CD8-positive, alpha-beta T cell (primary cell): ENCODE measurements at places on chromosomes 2 and 18.

DNA sequence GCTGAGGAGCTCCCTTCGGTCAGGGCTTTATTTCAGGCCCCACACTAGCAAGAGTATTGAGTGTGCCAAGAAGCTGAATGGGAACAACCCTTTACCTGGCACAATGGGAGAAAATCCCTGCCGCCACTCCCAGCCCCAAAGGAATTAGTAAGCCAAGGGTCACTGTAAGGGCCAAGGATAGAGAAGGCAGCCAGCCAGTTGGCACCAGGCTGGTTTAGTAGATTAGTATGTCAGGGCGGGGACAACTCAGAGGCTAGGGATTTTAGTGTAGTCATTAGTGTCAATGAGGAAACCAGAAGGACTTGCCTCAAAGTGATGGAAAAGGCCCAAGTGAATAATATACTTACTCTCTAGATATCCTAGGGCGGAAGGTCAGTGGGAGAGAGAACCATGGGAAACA lies 34.9 kb upstream of the CYP26B1 start:
- DNase-seq, result no peak

- no peak for DNase-seq
Measured at GRCh38 chr18:21049306-21049705, 62.3 kb downstream of the ROCK1 start.

DNA sequence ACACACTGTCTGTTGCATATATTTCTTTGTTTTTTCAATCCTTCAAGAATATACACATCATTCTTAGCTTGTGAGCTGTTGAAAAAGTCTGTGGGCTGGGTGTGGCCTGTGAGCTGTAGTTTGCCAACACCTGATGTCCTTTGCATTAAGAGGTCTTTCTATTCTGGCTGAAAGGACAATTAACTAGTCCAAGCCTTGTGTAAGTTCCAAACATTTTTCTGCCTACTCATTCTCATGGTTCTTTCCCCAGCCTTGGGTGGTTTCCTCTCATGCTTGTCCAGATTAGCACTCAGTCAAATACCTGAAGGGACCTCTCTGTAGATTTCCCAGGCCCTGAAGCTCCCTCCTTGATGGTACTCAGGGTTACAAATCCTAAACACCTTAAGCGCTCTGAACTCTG lies 57.8 kb upstream of the NABP1 start:
- no peak for DNase-seq

GRCh38 chr2:241891315-241891987 lies 21.9 kb downstream of the RTP5 start:
- no peak for DNase-seq

- DNase-seq, result no peak
Measured at GRCh38 chr18:30440351-30440750, 602.2 kb downstream of the DSC3 start.

GRCh38 chr2:191797500-191797899 lies 49.4 kb downstream of the CAVIN2 start:
- no peak for DNase-seq

GRCh38 chr2:23211987-23212583 lies 172.9 kb upstream of the KLHL29 start:
- DNase-seq, result no peak

- no peak for DNase-seq
Measured at GRCh38 chr2:172225786-172226185, 123.1 kb upstream of the DLX2 start.

DNA sequence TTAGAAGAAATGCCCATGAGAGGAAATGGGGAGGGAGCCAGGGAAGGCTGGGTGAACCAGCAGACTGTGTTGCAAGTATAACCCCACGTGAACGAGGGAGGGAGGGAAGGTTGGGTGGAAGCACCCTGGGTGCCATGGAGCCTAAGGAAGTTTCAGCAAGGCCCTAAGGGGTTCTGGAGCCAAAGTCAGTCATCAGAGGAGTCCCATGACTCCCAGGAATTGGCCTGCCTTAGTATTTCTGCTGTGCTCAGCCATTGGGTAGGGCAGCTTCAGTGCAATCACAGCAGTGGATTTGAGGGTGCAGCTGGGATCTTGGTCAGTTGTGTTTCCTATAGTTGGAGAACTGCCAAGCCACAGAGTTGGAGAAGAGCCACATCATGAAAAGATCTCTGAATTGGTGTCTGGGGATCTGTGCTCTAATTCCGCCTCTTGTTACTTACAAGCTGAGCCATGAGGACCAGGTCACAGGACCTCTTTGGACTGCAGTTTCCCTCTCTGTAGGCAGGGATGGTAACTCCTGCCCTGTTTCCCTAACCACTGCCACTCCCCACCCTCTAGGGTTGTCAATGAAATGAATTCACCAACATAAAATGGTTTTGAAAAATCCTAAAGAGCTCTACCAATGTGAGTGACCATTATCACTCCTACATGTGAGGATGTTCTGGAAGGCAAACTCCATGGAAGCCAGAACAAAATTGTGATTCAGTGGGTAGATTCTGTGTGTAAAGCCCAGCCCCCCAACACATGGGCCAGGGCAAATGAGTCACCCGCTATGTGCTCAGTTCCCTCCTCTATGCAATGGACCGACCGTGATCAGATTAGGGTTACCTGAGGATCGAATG lies 108.9 kb downstream of the CLIP4 start:
- no peak for DNase-seq
